Omental fat pad (tissue), 4 donors: ENCODE measurements at places on chromosomes 5 and 9. TPM values are rescaled to one million over a fixed set of nuclear protein-coding genes. Genes with fewer than 3 reads are reported as not detected.

The PCDH12 gene
- total RNA-seq: 9.1 TPM

GRCh38 chr9:136742591-136743391 is at the start of gene LCN10:
Gene LCN10, minus strand, starts transcription at chr9:136742940. Its CDS starts 37 bp downstream, at chr9:136742903.
- no peak for DNase-seq

The TAF11L10 gene
- not detected for total RNA-seq

DNA sequence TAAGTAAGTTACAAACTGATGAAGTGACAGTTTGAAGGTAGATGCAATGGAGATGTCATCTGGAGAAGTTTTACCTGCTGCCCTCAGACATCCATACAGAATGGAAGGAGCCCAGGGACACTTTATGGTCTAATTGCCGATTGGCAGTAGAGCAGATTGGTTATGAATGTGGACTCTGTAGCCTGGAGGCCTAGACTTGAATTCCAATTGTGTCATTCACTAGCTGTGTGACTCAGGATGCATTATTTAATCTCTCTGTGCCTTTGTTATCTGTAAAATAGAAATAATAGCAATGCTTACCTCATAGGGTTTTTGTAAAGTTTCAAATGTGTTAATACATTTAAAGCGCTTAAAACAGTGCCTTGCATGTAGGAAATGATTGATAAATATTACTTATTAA is 5.2 kb upstream of the TCERG1 start:
- no peak for DNase-seq

DNA sequence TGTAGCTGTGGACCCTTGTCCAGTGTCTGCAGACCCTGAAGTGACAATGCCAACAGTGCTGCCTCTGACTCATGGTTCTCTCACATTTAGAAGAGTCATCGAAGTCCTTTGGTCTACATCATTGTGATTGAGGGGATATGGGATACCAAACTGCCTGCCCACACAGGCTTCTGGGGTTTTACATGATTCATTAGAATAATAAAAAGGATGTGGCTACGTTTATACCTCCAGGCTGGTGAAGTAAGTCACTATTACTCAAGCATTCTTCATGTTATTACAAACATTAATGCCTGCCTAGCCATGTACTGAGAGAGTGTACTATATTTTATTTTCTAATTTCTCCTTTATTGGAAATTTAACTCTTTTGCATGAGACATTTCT is 365.7 kb downstream of the SPATA31D1 start:
- no peak for DNase-seq

The ADGRD2 gene
- total RNA-seq: not detected

DNA sequence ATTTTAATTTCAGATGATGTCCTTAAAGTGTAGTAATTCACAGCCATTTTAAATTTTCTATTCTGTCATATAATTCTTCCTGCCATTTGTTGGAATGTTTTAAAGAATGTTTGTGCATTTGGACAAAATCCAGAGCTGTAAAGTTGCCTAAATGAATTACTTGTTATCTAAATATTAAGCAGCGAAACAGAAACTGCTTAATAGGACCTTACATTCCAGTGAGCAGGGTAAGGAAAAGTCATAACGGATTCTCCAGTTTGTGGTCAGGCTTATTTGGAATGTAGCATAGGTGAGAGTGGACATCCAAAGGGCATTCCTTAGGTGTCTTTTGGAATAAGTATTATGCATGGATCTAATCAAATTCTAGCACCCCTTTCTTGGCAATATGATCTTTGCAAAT is 410.4 kb upstream of the PTPRD start:
- no peak for DNase-seq

The TSSK1B gene
- not detected for total RNA-seq

- no peak for DNase-seq
These were observed 159.6 kb upstream of the ALDH1B1 start for GRCh38 chr9:38232895-38233294.

DNA sequence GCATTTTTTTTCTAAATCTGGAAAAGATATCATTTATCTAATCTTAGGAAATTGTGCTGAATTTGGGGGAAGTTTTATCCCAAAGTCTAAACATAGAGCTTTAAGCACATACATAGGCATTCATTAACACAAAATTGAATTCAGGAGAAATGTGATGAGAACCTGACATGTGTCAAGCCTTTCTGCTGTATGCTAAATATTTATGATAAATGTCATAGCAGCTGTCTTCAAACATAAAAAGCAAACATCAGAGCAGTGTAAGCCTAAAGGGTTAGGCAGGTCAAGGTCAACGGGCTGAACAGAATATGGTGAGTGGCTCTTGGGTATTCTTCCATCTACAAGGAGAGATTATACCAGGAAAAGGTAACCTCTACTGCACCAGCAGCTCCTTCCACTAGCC is 737.2 kb upstream of the ZNF608 start:
- DNase-seq: no peak

The MARCOL gene
- not detected for total RNA-seq

DNA sequence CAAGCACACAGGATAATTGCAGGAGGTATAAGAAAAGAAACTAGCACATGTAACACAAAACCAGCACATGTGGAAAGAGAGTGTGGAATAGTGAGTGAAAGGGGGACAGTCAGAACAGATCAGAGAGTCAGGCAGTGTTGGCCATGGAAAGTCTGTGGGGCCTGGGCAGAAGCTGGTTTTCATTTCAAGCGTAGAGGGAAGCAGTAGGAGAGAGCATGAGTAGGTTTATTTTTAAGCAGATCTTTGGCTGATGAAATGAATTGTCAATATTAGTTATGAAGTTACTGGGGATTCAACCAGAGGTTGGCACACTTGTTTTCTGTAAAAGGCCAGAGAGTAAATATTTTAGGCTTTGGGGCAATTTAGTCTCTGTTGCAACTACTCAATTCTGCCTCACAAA is 283.1 kb downstream of the SMARCA2 start:
- DNase-seq: no peak

GRCh38 chr5:36273809-36274526 is 27.7 kb downstream of the RANBP3L start:
- DNase-seq: no peak

The HBEGF gene
- 55.7 TPM for total RNA-seq

The NFX1 gene
- total RNA-seq: 37.4 TPM

DNA sequence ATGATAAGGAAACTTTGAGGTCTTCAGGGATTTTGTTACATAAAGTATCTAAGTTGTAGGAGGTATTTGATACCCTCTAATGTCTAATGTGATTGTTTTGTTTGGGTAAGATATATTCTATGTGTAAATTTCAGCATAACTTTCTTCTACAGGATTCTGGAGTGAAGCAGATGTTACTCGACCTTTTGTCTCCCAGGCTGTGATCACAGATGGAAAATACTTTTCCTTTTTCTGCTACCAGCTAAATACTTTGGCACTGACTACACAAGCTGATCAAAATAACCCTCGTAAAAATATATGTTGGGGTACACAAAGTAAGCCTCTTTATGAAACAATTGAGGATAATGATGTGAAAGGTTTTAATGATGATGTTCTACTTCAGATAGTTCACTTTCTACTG is 6.0 kb downstream of the MRPS30 start:
- no peak for DNase-seq

DNA sequence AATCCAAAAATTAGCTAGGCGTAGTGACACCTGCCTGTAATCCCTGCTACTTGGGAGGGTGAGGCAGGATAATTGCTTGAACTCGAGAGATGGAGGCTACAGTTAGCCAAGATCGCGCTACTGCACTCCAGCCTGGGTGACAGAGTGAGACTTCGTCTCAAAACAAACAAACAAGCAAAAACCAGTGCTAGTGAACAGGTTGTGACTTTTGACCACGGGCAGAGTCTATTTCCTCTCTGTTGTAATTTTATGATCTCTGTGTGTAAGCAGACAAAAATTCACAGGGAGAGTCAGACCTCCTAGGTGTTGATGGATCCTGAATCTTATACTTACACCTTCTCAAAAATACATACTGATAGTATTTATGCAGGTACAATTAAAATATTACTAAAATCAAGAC is 65.8 kb downstream of the SPEF2 start:
- DNase-seq: no peak

The GABRA1 gene
- total RNA-seq: not detected

The CNTNAP3 gene
- 28.7 TPM for total RNA-seq

GRCh38 chr5:89520771-89521170 is 637.8 kb upstream of the MEF2C start:
- no peak for DNase-seq

DNA sequence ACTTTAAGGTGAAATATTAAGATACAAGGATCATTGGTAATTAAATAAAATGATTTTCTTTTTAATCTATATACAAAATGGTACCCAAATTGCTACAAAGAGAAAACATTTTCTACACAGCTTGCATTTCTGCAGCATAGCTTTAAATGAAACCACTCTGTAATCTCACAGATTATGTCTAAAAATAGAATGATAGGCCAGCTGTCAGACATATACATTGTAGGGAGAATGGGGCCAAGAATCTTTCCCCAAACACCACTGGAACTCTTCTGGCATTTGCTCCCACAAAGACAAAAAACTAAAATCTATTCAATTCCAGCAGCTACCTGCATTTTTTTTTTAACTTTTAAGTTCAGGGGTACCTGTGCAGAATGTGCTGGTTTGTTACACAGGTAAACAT is 124.1 kb upstream of the NR5A1 start:
- no peak for DNase-seq

The IRGM gene
- 1.8 TPM for total RNA-seq

DNA sequence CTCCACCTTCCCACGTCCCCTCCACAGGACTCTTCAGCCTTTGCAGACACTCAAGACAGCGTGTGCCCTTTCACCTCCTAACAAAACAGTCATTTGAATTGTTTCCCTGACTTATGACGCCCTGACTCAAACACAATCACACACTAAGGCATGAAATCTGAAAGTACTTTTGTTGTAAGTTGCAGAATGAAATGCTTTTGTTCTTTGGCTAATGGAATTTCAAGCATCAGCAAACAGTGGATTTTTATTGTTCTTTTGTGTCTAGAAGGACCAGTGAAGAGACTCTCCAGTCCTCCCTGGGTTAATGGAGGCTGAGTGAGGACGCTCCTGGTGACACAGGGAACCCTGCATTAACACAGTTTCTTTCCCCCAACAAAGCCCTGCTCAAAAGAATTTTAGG is 380.1 kb downstream of the CTNND2 start:
- DNase-seq: no peak

- no peak for DNase-seq
These were observed 29.2 kb downstream of the IZUMO3 start for GRCh38 chr9:24516463-24516862.

DNA sequence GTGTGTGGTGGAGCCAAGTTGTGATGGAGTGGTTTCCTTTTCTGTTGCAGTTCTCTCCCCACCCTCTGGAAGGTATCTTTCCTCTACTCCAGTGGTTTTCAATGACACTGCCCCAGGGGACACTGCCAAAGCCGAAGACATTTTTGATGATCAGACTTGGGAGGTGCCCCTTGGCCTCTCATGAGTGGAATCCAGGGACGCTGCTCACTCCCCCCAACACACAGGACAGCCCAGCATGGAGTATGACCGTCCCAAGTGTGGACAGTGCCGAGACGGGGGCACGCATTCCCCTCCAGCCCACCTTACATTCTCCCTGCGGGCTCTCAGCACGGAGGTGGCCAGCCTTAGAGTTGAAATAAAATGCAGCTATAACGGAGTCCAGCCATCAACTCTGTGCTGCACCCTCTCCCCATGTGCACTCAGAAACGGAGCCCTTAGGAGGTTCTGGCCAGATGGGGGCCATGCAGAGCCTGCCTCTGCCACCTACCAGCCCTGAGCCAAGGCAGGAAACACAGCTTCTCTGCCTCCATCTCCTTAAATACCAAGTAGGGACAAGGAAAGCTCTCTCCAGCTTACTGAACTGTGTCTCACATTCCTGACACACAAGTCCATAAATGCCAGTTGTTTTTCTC is 150.8 kb downstream of the ROR2 start:
- DNase-seq: no peak

The TRAF1 gene
- total RNA-seq: 9.0 TPM

- no peak for DNase-seq
These were observed 388 bp downstream of the ANKS6 start for GRCh38 chr9:98795970-98796363.

DNA sequence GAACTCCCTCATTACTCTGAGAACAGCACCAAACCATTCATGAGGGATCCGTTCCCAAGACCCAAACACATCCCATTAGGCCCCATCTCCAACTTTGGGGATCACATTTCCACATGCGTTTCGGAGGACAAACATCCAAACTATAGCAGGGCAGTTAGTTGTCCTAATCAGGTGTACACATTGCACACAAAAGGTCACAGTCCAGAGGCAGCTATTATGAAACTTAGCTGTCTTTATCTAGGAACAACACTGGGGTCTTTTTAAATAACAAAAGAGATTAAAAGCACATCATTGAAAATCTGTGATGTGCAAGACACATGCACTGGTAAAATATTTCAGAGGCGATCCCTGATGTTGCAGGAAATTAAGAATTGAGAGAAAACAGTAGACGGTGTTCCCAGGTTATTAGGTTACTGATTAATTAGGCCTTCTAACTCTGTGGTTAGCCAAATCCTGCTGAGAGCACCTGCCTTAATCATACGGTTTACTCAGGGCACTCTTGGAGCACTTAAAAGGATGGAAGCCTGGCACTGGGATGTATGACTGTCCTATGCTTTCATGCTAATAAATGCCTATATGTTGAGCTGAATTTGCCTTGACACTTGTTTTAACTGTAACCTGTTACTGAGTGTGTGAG is 1574.5 kb upstream of the WWC1 start:
- DNase-seq: no peak

The BRINP1 gene
- total RNA-seq: 0.37 TPM

- no peak for DNase-seq
These were observed 73.0 kb downstream of the EHMT1 start for GRCh38 chr9:137691646-137692351.

- no peak for DNase-seq
These were observed 65.3 kb downstream of the ICE1 start for GRCh38 chr5:5487585-5488360.
